Neural crest cell (in vitro differentiated cells): ENCODE measurements at places on chromosomes 2 and 18. TPM values are rescaled to one million over a fixed set of nuclear protein-coding genes. Genes with fewer than 3 reads are reported as not detected.

The PFN4 gene
- 1.3 and 1.7 TPM in 2 replicates for total RNA-seq

The ASTL gene
- not detected in 2 replicates for total RNA-seq

The C1QL2 gene
- total RNA-seq, result 0.14 TPM in 1 of 2 replicates, not detected in the other

The AKAIN1 gene
- not detected in 2 replicates for total RNA-seq

The KCNK3 gene
- 0.58 and 0.68 TPM in 2 replicates for total RNA-seq

The PID1 gene
- 0.34 and 0.91 TPM in 2 replicates for total RNA-seq

The TMEM198 gene
- 15.7 and 16.4 TPM in 2 replicates for total RNA-seq

- no peak overlapping the region for H3K4me3 ChIP-seq
- H3K36me3 ChIP-seq, result no peaks in the 10 kb centered on the region
- peaks cover 18% of the 10 kb centered on the region for H3K27me3 ChIP-seq
- no peak for DNase-seq
Observed at GRCh38 chr2:210267698-210268097, 42.5 kb upstream of the ACADL start.

GRCh38 chr2:159545085-159545484, 71.3 kb downstream of the BAZ2B start:
- H3K27me3 ChIP-seq, result no peaks in the 10 kb centered on the region
- H3K4me1 ChIP-seq, result no peaks in the 10 kb centered on the region
- no peak overlapping the region for H3K4me3 ChIP-seq

DNA sequence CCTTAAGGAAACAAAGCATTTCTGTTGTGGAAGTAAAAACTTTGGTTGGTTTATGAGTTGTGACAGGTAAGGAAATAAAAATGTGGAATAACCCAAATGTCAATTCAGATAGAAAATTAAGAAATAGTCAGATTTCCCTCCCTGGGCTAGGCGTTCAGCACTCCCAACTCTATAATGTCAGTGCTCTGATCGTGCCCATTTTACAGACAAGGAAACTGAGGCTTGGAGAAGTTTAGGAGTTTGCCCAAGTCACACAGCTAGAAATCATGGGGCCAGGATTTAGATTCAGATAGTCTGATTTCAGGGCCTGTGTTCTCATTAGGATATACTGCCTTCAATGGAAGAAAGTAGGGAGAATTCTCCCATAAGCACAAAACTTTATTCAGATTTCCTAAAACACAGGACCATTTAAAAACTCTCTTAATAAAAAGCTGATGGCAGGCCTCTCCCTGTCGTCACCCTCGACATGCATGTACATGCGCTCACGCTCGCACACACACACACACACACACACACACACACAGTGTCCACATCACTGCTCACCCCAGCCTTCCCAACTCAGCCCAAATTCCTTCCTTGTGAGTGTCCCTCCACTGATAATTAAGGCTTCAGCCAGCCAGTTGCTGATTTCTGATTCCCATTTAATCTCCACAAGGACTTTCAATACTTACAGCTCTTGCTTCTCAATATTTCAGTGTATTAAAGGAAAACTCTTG, 49.1 kb upstream of the SLC14A2 start:
- peaks cover 15% of the 10 kb centered on the region for H3K4me1 ChIP-seq
- no peak overlapping the region for H3K4me3 ChIP-seq

DNA sequence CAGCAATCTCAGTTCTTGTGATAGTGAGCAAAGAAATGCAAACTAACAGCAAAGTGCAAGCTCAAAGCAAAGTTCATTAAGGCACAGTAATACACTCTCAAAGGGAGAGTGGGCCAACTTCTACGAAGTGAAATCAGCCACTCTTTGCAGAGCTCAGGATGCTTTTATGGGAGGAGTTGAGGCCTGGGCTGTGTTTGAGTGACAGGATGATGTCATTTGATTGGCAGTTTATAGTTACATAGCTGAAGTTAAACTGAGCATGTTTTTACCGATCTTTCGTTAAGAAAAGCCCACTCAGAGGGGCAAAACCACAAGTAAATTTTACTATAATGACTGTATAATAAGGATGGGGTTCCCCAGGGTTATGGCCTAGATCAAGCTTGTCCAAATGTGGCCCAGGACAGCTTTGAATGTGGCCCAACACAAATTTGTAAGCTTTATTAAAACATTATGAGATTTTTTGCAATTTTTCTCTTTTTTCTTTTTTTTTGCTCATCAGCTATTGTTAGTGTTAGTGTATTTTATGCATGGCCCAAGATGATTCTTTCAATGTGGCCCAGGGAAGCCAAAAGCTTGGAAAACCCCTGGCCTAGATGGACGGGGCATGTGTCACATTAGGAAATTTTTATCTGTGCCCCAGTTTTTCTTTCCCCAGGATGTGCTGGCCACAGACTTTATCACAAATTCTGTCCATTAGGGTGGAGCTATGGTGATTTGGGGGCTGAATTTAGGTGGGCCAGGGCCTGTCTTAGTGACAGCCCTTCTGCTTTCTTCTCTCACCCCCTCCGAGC, 8.3 kb upstream of the DNAH7 start:
- H3K27me3 ChIP-seq, result no peaks in the 10 kb centered on the region
- no peak overlapping the region for H3K4me3 ChIP-seq
- no peaks in the 10 kb centered on the region for H3K4me1 ChIP-seq
- no peaks in the 10 kb centered on the region for H3K36me3 ChIP-seq
- no peak for DNase-seq
- H3K27ac ChIP-seq, result no peak overlapping the region

GRCh38 chr2:85989288-85989865, 100.6 kb upstream of the ST3GAL5 start:
- H3K27ac ChIP-seq, result no peak overlapping the region
- no peak for DNase-seq
- peaks cover 4% of the 10 kb centered on the region for H3K4me1 ChIP-seq
- no peaks in the 10 kb centered on the region for H3K27me3 ChIP-seq

DNA sequence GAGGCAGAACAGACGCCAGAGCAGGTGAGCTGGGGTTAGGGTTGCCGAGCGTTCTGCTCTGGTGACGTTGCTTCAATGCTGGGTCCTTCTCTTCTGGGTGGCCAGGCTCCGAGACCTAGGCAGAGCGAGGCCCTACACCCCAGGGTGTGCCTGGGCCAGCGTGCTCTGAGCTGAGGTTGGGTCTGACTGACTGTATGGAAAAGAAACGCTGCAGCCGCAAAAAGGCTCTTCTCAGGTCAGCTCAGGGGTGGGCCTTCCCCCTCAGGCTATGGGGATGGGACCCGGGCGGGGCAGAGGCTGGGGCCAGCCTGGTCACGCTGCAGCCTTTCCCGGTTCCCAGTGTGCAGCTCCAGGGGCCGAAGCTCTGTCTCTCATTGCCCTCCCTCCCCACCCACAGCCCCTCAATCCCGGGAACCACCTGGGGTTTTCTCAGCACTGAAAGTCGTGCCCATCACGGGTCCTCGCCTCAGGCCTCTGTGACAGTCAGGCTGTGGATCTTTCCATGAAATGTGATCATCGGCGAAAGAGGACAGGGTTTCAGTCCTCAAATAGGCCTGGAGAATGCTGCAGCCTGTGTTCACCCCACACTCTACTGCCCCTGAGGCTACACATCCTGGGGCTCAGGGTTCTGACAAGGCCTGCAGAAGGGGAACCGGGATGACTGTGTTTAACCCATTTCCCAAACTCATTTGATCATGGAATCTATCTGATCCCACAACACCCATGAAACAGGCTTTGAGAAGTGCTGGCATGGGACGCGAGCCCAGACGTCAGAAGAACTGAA, 19.4 kb downstream of the CYP26B1 start:
- no peak for DNase-seq
- H3K36me3 ChIP-seq, result no peaks in the 10 kb centered on the region
- H3K27me3 ChIP-seq, result peaks cover 46% of the 10 kb centered on the region
- no peaks in the 10 kb centered on the region for H3K4me1 ChIP-seq
- no peak overlapping the region for H3K4me3 ChIP-seq
- no peak overlapping the region for H3K27ac ChIP-seq

DNA sequence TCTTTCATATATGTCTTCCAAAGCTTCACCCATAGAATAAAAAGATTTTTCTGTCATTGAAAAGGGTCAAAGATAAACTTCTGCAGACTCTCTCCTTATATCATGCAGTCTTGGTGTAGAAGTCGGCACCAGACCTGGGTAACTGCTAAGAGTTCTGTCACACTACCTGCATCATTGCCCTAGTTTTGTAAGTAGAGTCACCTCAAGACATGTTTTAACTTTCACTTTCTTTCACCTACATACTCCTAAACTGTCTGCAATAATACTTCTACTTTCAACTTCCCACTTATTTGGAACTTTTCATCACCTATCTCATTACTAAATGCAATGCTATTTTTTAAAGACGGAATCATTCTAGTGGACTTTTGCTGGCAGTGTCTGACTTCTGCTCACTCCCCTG, 475.6 kb upstream of the VRK2 start:
- no peaks in the 10 kb centered on the region for H3K36me3 ChIP-seq
- H3K4me3 ChIP-seq, result no peak overlapping the region
- H3K27ac ChIP-seq, result no peak overlapping the region
- H3K4me1 ChIP-seq, result no peaks in the 10 kb centered on the region
- H3K27me3 ChIP-seq, result no peaks in the 10 kb centered on the region
- DNase-seq, result no peak

DNA sequence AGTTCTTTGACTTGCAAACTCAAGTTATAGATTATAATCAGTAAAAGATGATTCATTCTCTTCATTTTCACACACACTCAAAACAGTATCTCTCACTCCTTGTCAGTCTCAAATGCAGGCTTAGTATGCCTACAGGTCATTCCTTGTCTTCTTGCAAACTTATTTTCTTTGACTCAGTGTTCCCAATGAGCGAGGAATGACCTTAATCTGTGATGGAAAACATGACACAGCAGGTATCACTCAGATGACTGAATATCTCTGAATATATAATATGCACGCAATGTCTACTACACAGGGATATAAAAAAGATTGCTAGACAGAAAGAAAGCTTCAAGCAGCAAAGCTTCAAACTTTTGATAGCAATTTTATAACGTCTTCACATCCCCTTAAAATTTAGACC, 127.8 kb upstream of the RGPD4 start:
- H3K27me3 ChIP-seq, result no peaks in the 10 kb centered on the region
- no peak overlapping the region for H3K27ac ChIP-seq
- H3K4me3 ChIP-seq, result no peak overlapping the region
- H3K4me1 ChIP-seq, result peaks cover 7% of the 10 kb centered on the region

DNA sequence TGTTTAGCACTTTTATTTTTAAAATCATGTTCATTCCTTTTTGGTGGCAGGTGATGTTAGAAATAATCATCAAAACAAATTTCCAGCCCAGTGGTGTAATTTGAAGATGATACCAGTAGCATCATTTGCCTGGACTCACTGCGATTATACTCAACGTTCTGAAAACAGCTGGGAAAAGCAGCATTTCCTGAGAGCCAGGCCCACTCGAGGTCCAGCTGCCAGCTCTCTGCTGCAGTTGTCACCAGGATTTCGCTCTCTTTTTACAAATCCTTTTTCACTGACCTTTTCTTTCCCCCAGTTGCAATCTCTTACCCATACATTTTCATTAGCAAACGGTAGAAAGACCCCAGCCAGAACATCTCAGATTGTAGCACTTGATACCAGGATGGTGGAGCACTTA, 110.6 kb upstream of the LYPD1 start:
- no peak for DNase-seq
- no peaks in the 10 kb centered on the region for H3K4me1 ChIP-seq
- no peak overlapping the region for H3K27ac ChIP-seq
- H3K27me3 ChIP-seq, result no peaks in the 10 kb centered on the region
- H3K4me3 ChIP-seq, result no peak overlapping the region

DNA sequence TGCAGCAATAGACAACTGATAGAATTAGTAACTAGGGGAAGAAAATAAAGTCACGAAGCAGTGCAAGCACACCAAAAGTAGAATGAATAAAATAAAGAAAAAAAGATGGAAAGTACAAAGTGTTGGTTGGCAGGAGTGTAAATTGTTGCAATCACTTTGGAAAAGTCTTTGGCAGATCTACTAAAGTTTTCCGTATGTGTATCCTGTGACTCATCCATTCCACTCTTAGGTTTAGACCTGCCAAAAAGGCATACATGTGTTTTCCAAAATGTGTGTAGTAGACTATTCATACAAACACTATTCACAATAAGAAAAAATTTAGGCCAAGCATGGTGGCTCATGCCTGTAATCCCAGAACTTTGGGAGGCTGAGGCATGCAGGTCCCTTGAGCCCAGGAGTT, 282.1 kb upstream of the FSIP2 start:
- DNase-seq, result no peak
- no peak overlapping the region for H3K4me3 ChIP-seq
- H3K27me3 ChIP-seq, result no peaks in the 10 kb centered on the region
- H3K36me3 ChIP-seq, result peaks cover 32% of the 10 kb centered on the region
